T-helper 17 cell (primary cell): ENCODE measurements at places on chromosomes 16 and 17.

- DNase-seq: no peak
Observed at GRCh38 chr16:85293458-85293857, 181.2 kb upstream of the CIBAR2 start.

- no peak for DNase-seq
Observed at GRCh38 chr16:48330189-48330840, 54.9 kb downstream of the SIAH1 start.

DNA sequence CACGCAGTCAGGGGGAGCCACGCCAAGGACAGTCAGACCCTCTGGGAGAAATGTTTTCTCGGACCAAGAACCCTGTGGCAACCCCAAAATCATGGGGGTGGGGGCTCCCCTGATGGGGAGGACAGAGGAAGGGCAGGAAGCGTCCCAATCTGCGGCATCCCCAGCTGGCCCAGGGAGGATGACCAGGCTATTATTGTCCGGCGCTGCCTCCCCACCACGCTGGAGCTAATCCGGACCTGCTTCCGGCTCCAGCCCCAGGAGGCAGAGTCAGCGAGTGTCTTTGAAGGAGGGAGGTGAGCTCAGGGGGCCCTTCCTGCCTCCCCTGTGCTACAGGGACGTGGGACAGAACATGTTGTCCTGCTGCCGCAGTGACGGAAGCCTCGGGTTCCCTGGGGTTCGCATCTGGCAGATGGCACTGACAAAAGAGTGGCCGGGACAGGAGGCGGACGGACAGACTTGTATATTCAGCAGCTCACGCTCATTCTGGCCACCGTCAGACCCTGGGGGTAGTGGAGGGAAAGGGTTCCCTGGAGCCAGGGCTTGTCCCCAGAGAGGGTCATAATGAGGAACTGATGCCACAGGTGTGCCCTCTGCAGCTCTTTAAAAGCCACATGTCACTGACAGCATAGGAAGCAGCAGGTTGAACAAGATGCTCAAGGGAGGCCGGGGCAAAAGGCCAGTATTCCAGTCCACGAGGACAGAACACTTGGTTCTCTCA, 54.3 kb upstream of the CDC42EP4 start:
- DNase-seq: no peak

GRCh38 chr17:77616254-77616731, 342.2 kb upstream of the TNRC6C start:
- no peak for DNase-seq

- DNase-seq: no peak
Observed at GRCh38 chr16:89159850-89160354, 11.6 kb upstream of the CDH15 start.
